SW480 (cell line): ENCODE measurements at places on chromosomes 6 and 20.

- DNase-seq, result no peak
Measured at GRCh38 chr6:32046450-32047083, 8.4 kb downstream of the CYP21A2 start.

DNA sequence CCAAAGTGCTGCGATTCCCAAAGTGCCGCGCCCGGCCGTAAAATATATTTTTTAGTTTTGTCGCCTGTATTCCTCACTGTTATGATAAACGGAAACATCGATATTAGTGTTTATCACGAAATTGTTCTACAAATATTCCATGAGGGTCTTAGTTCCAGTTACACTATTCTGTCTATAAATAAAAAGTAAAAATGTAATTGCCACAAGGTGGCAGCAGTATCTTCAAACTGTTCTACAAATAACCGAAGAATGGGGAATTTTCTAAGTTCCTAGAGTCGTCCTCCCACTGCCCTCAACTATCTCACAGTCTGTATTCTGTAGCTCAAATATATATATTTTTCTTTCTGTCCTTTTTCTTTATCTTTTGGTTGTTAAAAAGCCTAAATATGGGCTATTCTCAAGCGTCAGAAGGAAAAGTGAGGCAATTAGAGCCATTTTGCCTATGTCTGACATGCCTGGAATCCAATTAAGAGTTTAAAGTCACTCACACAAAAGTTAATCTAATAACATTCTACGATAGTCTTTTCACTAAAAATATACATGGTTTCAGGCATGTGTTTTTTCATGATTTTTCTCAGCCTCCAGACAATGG is 14.2 kb upstream of the FAM162B start:
- DNase-seq, result peak; percentile 42

DNA sequence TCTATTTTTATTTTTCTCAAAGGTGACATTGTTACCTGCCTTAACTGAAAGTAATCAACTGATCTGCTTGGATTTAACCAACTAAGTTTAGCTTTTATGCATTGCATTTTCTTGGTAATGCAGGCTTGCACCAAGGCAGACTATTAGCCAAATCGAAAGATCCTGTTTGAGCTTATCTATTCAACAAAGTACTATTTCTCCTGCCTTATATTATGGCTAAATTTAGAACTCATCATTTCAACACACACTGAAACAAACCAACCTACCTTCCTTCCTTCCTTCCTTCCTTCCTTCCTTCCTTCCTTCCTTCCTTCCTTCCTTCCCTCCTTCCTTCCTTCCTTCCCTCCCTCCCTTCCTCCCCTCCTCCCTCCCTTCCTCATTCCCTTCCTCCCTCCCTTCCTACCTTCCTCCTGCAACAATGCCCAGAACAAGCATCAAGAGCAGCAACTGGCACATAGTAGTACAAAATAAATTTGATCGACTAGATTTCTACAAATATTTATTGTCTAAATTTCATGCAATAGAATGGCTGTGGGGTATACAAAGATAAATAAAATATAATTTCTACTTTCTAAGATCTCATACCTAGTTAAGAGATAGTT is 17.0 kb upstream of the RNF182 start:
- no peak for DNase-seq

DNA sequence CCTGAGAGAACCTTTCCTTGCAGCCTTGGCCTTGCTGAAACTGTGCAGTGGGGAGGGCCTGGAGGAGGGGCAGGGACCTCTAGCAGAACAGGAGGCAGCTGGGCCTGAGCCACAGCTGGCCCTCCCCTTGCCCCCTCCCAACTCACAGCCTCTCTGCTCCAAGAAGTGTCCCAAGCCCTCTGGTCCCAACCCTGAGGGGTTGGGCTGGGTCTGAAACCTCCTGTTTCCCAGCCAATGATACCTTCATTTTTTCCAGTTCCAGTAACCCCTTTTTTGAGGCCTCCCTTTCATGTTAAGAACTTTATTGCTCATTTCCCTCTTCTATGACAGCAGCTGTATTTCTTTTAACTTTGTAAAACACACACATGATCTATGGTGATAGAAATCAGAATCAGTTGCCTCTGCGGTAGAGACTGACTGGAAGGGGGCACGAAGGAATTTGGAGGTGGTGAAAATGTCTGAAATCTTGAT is 17.9 kb upstream of the ARMC12 start:
- DNase-seq, result no peak

DNA sequence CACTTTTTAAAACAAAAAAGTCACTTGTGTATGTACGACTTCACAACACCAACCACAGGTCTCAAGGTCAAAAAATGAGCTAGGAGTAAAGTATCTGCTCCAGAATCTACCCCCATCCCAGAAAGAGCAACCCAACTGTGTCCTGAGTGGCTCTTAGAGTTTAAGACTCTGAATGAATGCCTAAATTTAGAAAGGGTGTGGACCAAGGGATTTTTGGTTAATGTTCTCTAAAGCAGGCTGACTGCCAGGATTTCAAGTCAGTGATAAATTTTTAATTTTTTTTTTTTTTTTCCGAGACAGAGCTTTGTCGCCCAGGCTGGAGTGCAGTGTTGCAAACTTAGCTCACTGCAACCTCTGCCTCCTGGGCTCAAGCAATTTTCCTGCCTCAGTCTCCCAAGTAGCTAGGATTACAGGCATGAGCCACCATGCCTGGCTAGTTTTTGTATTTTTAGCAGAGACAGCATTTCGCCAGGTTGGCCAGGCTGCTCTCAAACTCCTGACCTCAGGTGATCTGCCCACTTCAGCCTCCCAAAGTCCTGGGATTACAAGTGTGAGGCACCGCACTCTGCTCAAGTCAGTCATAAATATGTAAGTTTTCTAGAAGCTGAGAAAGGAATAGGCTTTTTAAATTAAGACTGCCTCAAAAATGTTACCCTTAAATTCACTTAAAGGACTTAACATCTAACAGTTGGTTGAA is 20.2 kb downstream of the STAU1 start:
- DNase-seq, result no peak

- DNase-seq, result peak; percentile 55
Measured at GRCh38 chr20:23362392-23363256, 642 bp downstream of the GZF1 start.

- no peak for DNase-seq
Measured at GRCh38 chr6:112268654-112269053, 14.3 kb upstream of the LAMA4 start.

- DNase-seq, result no peak
Measured at GRCh38 chr6:18507018-18507415, 119.9 kb downstream of the RNF144B start.

- DNase-seq, result no peak
Measured at GRCh38 chr20:20303742-20304141, 64.2 kb upstream of the INSM1 start.

DNA sequence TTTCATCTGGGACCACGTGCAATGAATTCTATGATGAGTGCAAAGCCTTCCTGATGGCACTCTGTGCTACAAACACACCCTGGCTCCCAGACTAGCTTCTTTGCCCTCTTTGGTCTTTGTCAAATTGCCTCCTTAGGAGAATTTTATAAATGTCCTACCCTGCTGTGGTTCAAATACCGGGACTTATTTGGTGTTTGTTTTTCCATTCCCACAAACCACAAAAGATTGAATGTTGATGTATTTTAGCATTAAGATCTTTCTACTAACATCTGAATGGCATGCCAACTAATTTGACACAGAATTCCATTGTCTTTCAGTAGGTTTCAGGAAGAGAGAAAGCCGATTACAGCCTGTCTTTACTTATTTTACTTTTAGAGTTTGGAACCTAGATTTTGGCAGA is 424.2 kb upstream of the SLC35B3 start:
- DNase-seq, result no peak

- no peak for DNase-seq
Measured at GRCh38 chr6:128305228-128305627, 215.2 kb downstream of the PTPRK start.

DNA sequence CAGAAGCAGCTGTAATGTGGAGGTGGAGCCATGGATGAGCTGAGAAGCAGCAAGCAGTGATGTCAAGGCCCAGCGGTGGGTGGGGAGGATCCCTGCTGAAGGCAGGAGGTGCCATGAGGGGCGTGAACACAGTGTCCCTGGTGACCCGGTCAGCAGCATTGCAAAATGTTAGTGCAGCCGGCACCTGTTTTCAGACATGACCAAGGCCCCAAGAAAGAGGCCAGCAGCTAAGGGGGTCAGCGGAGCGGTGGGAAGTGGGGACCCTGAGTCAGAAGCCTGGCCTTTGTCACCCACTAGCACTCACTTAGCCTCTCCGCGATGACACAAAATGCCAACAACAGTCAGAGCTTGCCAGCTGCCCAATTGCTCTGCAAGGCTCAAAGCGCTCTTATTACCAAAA is 51.9 kb downstream of the TMEM242 start:
- no peak for DNase-seq

GRCh38 chr6:28225056-28225834 is at the start of gene ZSCAN9:
ZSCAN9 (plus strand) TSS chr6:28225275; CDS start chr6:28227085, 1,810 bp downstream.
- DNase-seq, result peak; percentile 91

GRCh38 chr20:20201124-20201523 is 148.8 kb downstream of the CFAP61 start:
- no peak for DNase-seq

DNA sequence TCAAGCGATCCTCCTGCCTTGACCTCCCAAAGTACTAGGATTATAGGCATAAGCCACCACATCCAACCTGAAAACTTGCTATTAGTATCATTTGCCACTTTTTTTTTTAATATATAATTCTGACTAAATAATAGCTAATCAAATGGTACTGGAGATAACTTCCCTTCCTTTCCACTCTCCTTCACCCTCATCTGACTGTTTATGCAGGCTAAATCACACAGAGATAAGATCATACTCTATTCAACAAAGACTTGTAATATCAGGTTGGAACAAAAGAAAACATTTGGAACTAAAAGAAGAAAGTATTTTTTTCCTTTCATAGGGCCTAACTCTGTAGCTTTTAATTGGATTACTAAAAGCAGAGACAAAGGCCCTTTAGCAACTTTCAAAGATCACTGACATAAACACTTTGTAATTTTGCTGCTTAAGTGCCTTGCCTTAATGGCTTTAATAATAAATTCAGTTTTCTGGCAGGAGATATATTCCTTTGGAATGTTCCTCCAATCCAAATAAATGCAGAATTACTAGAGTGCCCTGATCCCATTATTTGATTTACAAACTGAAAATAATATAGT is 198.7 kb upstream of the ASCC3 start:
- no peak for DNase-seq

DNA sequence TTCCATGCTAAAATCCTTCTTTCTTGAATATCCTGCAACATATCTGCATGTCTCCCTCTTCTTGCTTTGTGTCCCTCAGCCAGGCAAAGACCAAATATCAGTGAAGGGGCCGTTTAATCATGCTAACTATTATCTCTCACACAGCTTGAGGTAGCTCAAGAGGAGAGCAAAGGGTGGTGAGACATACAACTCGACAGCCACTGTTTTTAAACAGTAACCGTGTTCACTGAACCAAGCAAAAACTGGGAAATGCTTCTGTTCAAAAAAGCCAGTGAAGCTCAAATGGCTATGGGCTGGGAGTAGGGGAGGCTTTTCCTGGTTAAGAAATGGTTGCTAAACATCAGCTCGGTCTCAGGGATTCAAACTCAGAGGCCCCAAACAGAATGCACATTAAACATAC is 83.4 kb downstream of the MAP7 start:
- DNase-seq, result no peak

DNA sequence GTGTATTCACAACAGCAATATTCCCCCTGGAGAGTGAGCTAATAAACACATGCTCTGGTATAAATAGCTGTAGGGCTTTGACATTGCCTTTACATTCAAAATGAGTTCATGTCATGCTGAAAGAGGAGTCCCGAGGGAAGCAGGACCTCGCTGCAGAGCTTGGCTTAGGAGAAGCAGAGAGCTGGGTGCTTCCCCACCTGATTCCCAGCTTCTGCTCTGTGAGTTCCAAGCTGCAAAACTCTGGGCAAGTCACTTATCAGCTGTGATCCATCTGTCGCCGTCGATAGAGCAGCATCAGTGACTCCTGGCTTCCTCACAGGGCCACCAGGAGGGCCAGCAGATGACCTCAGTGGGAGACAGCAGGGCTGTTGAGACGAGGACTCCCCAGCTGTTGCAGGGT is 241.8 kb downstream of the ANKRD60 start:
- no peak for DNase-seq

DNA sequence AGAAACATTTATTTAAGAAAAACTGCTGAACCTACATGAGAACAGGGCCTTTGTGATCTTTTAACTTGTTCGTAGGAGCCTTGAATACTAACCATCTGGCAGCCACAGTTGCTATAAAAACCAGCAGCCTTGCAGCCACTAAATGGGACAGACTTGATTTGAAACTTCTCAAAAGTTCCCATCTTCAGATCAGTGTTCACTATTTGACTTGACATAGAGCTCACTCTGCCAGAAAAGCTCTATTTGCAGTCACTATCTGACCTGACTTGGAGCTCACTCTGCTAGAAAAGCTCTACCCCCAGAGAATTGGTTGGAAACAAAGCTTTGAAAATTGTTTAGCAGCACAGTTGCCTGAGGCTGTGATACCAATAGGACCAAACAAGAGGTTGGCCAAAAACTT is 119.3 kb upstream of the F13A1 start:
- no peak for DNase-seq

GRCh38 chr20:45834797-45835161 is 1.2 kb downstream of the SNX21 start:
- DNase-seq, result no peak

- no peak for DNase-seq
Measured at GRCh38 chr6:109516929-109517328, 33.9 kb upstream of the ZBTB24 start.

DNA sequence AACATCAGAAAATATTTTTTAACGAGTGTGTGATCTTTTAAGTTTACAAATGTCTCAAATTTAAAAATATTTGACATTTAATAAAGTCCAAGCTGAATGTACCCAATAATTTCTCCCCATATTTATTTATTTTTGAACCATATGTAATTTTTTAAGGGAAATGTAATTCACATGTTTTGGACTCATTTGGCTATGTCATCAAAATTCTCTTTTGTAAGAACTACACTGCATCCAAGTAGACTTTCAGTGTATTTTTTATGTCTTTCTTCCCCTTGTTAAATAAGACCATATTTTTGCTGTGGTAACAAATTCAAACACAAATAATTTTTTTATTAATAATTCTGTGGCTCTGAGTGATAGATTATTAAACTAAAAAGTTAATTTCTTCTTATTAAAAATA is 365.2 kb downstream of the CD109 start:
- DNase-seq, result no peak

GRCh38 chr6:118709859-118710350 is 58.5 kb upstream of the CEP85L start:
- DNase-seq, result peak; percentile 11

GRCh38 chr20:37776049-37776448 is 82.2 kb downstream of the CTNNBL1 start:
- no peak for DNase-seq

GRCh38 chr6:143967706-143968376 is 40.2 kb downstream of the PLAGL1 start:
- DNase-seq, result no peak

GRCh38 chr20:7926767-7927166 is 13.5 kb downstream of the HAO1 start:
- peak; percentile 39 for DNase-seq

GRCh38 chr20:45993197-45993951 is 15.3 kb upstream of the MMP9 start:
- DNase-seq, result peak; percentile 73

- DNase-seq, result peak; percentile 49
Measured at GRCh38 chr6:152124429-152125074, 317.1 kb downstream of the ESR1 start.

- peak; percentile 77 for DNase-seq
Measured at GRCh38 chr20:7703551-7703961, 236.7 kb downstream of the HAO1 start.

- DNase-seq, result no peak
Measured at GRCh38 chr6:161254464-161255253, 19.2 kb downstream of the AGPAT4 start.

- peak; percentile 21 for DNase-seq
Measured at GRCh38 chr6:149896491-149896890, 1.4 kb downstream of the RAET1E start.

GRCh38 chr20:50915424-50915823 is 15.8 kb downstream of the ADNP start:
- DNase-seq, result no peak
